ENCODE measurements at places on chromosomes 7 and 10.

DNA sequence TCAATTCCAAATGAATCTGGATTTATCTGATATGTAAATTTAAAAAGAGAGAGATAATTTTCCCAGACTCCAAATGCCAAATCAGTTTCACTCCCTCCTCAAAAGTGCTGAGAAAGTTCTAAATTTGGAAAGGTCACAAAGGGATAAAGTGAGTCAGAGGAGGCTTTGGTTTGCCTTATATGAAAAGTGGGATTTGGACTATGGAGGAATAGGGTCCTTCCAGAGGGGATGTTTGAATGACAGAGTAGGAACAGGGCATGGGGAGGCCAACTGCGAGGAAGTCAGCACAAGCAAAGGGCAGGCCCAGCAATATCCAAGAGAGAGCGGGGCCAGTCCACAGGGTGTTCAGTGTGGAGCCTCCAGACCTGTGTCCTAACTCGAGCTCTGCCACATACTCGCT, 9.8 kb upstream of the FAS start:
- no peak for DNase-seq

DNA sequence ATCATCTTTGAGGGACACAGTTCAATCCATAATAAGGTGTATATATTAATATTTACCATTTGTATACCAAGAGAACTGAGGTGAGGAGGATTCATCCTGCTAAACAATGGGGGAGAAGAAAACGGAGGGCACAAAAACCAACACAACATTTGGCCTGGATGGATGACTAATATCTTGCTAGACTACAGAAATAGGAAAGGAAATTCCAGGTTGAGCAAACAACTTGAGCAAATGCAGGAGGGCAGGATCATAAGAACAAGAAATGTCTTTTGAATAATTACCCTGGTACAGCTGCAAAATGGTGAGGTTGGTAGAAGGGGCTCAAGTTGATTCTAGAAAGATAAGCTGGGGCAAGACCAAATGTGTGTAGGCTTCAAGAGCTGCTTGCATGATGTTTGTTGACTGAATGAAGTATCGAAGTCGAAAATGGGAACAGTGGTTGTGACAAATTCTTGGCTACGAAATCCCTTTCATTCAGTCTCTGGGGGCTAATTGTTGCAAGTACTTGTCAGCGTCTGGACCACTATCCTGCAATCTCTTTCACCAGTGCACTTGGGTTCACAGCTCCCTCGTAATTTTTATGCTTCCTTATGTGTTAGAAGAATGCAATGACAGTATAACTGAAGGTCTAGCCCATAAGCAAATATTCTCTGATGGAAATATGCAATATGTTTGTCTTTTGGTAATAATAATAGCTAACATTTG, 176.2 kb downstream of the PTEN start:
- DNase-seq = peak; percentile 60

DNA sequence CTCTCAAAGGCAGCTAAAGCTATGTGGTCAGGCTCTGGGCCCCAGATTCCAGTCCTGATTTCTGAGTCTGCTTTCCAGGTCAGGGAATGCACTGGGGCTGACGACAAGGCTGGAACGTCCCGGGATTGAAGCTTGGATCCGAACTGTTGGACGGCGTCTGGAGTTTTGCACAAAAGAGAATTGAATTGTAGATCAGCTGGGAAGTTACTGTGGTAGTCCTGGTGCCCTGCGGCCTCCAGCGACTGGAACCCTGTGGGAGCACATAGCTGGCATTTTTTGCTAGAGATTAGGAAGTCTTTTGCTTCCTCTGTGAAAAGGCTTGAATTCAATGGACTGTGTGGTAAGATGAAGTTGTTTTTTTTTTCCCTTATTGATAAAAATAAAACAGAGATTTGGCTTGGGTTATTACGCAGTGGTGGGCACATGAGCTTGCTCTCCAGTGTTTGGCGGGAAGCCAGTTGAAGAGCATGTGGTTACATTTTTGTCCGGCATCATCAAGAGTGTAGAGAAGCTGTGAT, at the start of gene HK1:
Gene HK1 (plus strand): TSS at position 51 of the 518 bp plus-strand sequence.
- DNase-seq = peak; percentile 11

- no peak for DNase-seq
Observed at GRCh38 chr10:32384171-32384570, 37.2 kb upstream of the EPC1 start.

GRCh38 chr10:71285180-71285545, 33.9 kb upstream of the SLC29A3 start:
- peak; percentile 24 for DNase-seq

- DNase-seq = no peak
Observed at GRCh38 chr10:62384447-62385081, 10.4 kb downstream of the ZNF365 start.

GRCh38 chr10:47262606-47263533, 37.1 kb upstream of the GDF10 start:
- peak; percentile 47 for DNase-seq

GRCh38 chr10:60352105-60352504, 37.6 kb downstream of the ANK3 start:
- no peak for DNase-seq

DNA sequence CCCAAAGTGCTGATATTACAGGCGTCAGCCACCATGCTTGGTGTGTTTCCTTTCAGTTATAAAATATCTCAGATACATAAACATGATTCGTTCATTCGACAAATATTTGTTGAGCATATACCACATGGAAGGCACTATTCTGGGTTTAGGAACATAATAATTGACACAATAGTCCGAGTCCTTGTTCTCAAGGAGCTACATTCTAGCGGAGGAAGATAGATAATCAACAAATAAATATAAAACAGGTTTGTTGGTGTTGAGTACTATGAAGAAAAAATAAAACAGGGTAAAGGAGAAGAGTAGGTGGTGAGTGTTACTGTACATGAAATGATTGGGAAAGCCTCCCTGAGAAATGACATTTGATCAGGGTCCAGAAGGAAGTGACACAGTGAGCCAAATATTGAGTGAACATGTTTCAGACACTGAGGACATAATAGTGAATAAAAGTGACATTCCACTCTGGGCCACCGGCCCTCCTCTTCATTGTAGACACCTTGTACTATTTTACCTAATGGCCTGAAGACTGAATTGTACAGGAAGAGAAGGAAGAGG, 6.9 kb upstream of the HILPDA start:
- DNase-seq = no peak

DNA sequence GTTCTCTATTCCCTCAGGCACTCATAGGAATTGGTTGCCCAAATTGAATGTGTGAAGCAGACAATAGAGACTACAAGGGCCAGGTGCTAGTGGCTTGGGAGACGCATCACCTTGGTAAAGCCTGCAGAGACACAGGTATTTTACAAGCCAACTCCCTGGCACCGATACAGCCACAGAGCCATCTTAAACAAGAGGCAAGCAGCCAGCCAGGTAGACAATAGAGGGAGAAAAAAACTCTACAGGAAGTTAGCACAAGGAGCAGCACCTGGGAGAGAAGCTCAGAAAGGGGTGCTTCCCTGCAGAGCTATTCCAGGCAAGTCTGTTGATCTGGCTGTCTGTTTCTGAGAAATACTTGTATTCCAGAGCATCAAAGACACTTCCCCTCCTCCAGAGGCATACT, 43.0 kb upstream of the CDK1 start:
- no peak for DNase-seq

- DNase-seq = no peak
Observed at GRCh38 chr7:102140952-102141370, 145.7 kb upstream of the SH2B2 start.

- no peak for DNase-seq
Observed at GRCh38 chr7:10128748-10129147, 844.9 kb upstream of the PHF14 start.

DNA sequence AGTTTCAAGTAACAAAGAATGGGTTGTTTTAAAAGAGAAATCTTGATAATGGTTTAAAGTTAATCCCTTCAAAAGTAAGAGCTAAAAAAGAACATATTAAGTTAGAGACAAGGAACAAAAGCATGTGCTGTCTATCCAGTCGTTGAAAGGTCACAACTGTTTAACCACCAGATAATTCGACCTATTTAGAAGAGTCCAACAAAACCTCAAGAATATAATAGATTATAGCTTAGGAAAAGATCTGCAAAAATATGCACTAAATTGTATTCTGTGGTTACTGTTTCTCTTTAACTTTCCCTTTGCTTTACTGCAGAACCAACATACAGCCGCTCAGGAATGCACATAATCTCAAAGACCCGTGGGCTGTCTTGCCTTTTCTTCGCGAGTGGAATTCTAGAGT, 74.9 kb downstream of the PCGF5 start:
- DNase-seq = peak; percentile 42

- peak; percentile 55 for DNase-seq
Observed at GRCh38 chr7:134710854-134711624, 64.4 kb downstream of the BPGM start.

GRCh38 chr10:126511917-126512479, 123.7 kb upstream of the ADAM12 start:
- DNase-seq = no peak

- peak; percentile 62 for DNase-seq
Observed at GRCh38 chr10:109892931-109893330, 30.4 kb downstream of the XPNPEP1 start.

GRCh38 chr7:48992816-48993215, 68.5 kb downstream of the CDC14C start:
- DNase-seq = no peak

- DNase-seq = no peak
Observed at GRCh38 chr10:102795453-102796406, 41.5 kb downstream of the CYP17A1 start.

- DNase-seq = peak; percentile 15
Observed at GRCh38 chr7:37495574-37496184, 47.0 kb upstream of the ELMO1 start.

GRCh38 chr7:2613931-2614600, 17.7 kb upstream of the TTYH3 start:
- DNase-seq = no peak

GRCh38 chr7:96486681-96487080, 164.8 kb upstream of the SLC25A13 start:
- no peak for DNase-seq

- DNase-seq = peak; percentile 79
Observed at GRCh38 chr7:139777948-139778841, at the start of gene HIPK2. HIPK2 (minus strand) TSS chr7:139777998; CDS start chr7:139777623, 375 bp downstream.

DNA sequence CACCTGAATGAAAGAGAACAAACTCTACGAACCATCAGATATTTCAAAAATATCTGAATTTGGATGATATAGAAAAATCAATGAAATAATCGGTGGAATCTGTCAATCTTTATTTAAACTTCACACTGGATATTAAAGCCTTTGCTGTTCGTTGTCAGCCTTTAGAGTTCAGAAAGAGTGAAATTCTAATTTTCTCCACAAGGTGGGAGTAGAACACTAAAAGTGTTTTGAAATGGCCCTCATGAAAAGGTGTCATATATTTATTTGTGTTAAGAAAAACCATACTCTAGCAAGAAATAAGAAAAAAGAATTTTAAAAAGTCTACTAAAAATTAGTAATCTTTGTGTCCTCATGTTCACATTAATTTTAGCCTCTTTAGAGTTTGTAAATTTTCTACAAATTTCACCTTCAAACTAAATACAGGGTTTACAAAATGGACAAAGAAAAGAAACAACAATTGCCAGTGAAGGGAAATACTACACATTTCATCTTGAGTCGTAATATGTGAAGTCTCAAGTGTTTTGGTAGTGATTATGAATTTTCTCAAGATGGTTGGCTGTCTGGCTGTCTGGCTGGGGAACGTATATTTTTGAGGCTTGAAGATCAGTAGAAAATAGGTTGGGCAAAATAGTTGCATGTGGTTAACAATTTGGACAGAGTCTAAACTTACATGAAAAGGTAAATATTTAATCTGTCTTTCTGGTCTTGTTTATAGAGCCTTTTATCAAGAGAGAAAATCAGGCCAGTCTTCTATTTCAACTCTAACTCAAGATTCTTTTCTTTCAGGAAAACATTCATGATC, 43.7 kb downstream of the DNAJB9 start:
- DNase-seq = peak; percentile 26

DNA sequence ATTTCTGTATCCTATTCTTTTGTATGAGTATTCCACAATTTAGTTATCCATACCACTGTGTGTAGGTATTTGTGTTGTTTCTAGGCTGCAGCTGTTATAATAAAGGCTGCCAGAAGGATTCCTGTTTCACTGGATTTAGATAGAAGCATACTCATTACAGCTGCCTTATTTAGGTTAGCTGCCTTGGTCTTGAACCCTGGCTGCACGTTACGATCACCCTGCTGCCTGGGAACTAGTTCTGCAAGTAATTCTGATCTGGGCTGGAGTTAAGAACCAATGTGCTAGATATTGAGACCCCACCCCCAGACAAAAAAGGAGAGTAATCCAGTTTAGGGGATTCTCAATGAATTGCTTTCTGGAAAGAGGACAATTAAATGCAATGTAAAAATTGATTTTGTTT, 43.1 kb downstream of the CCDC71L start:
- DNase-seq = no peak

- no peak for DNase-seq
Observed at GRCh38 chr10:132180736-132181135, 6.0 kb upstream of the DPYSL4 start.

- peak; percentile 63 for DNase-seq
Observed at GRCh38 chr7:116180302-116180701, 30.0 kb upstream of the TES start.

GRCh38 chr10:110774069-110775019, 97.4 kb upstream of the PDCD4 start:
- peak; percentile 71 for DNase-seq

DNA sequence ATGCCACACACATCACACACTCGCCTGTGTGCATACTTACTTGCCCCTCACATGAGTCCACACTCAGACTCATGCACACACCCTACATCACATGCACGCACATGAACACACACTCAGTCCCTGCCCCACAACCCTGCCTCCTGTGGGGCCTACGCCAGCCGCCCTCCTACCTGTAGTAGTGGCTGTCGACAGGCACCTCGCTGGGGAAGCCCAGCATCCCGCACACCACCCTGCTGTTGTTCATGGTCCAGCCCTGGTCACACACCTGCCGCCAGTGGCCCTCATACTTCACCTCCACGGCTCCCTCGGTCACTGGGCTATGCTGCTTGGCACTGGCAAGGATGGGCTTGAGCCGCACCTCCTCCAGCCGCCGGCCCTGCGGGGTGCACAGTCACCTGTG, 7.2 kb downstream of the LOXL4 start:
- DNase-seq = no peak

GRCh38 chr7:106896231-106896630, 31.1 kb downstream of the PIK3CG start:
- no peak for DNase-seq

DNA sequence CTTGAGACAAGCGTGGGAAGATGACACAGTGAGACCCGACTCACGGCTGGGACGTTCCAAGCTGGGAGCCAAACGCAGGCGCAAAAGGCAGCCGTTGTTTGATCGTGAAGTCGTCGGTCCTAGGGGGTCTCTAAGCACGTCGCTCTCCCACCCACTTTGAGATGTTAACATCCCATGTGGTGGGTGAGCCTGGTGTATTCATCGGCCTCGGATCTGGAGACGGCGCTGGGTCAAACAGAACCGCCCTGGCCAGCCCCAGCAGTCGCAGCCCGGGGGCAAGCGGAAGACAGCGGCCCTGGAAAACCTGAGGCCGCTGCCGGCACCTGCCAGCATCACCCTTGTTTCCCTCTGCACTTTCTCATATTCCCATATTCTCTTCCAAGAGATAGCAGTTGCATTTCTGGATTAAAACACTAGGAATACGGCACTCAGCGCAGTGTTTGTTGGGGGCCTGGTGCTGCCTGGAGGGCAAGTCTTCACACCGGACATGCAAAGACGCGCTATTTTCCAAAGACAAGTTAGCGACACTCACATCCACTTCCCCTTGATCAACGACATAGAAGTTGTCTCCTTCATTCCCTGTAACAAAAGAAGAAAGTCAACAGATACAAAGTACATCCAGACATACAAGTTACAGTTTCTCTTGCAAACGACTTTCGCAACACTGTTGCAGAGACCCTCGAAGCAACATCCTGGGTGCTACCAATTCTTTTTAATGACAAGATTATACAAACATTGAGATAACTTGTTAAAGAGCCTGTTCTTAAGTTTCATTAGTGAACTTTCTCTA, 86.2 kb upstream of the PDGFA start:
- no peak for DNase-seq

All from fibroblast of skin of abdomen (primary cell).